ENCODE measurements at places on chromosomes 3 and 15.

GRCh38 chr3:129233538-129233937 is 15.9 kb upstream of the COPG1 start:
- no peak for DNase-seq

GRCh38 chr3:136624371-136624770 is 127.8 kb downstream of the STAG1 start:
- DNase-seq = no peak

DNA sequence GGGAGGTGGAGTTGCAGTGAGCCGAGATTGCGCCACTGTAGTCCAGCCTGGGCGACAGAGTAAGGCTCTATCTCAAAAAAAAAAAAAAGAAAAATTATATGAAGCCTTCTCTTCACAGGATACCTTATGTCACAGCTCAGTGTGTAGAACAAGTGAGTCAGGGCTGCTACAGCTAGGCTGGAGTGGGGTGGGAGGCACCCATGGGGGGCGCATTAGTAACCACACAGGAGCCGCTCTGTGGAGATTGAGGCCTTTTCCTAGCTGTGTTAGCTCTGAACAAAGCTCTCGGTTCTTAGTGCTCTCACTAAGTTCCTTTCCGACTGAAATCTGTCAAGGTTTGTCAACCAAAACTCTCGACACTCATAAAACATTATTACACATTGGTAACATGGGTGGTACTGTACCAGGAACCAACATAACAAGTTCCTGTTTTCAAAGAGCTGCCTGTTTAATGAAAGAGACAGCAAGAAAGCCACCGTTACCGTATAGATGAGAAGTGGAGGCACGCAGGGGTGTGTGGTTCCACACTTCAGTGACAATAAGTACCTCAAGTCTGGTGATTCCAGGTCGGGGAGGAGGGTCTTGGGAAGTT is 4.5 kb downstream of the LRRC31 start:
- no peak for DNase-seq

DNA sequence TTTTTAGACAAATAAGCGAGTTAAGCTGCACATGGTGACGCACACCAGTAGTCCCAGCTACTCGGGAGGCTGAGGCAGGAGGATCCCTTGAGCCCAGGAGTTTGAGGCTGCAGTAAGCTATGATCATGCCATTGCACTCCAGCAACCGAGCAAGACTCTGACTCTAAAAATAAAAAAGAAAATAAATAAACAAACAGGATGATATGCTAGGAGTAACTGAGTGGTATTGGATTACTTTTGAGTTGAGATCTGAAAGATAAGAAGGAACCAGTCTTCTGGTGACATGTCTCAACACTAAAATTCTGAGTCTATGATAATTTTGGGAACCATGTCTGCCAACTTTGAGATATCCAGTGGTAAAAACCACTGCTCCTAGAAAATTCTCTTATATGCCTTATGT is 109.1 kb upstream of the SKOR1 start:
- no peak for DNase-seq

GRCh38 chr15:45354711-45355110 is 23.6 kb downstream of the GATM start:
- DNase-seq = no peak

GRCh38 chr3:10423171-10423882 is 82.1 kb downstream of the ATP2B2 start:
- DNase-seq = no peak

- DNase-seq = no peak
Measured at GRCh38 chr3:17013050-17013449, 128.3 kb downstream of the PLCL2 start.

DNA sequence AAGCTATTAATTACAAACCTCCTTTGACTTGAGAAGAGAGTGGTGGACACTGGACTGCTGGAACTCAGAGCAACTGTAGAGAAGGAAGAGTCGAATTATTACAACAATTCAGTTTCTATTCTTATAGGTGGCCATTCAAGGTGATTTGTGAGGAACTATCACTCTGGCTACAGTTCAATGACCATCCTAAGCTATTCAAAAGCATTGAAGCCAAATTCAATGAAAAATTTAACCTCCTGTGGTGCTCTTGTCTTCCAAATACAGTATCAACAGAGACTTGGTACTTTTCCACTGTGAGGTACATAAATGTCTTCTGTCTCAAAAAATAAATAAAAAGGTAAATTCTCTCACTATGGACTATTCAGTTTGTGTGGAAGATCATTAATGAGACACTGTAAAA is 513.3 kb upstream of the SEMA6D start:
- no peak for DNase-seq

DNA sequence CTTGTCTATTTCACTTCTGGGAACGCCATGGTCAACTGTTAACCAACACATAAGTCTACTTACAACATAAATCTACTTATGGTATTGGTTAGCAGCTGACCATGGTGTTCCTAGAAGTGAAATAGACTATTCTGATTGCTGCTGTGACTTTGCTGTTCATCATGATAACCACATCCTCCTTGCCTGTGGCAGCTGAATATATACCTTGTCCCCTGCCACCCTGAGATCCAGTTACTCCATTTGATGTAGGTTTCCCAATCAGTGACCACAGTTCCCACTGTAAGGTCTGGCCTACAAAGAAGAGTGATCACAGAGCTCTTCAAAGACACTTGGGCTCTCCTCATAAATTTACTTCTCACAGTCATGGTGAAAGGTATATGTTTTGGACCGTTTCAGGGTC is 66.8 kb upstream of the ALDH1A3 start:
- no peak for DNase-seq

GRCh38 chr3:138381950-138382715 is 33.8 kb downstream of the MRAS start:
- DNase-seq = no peak

DNA sequence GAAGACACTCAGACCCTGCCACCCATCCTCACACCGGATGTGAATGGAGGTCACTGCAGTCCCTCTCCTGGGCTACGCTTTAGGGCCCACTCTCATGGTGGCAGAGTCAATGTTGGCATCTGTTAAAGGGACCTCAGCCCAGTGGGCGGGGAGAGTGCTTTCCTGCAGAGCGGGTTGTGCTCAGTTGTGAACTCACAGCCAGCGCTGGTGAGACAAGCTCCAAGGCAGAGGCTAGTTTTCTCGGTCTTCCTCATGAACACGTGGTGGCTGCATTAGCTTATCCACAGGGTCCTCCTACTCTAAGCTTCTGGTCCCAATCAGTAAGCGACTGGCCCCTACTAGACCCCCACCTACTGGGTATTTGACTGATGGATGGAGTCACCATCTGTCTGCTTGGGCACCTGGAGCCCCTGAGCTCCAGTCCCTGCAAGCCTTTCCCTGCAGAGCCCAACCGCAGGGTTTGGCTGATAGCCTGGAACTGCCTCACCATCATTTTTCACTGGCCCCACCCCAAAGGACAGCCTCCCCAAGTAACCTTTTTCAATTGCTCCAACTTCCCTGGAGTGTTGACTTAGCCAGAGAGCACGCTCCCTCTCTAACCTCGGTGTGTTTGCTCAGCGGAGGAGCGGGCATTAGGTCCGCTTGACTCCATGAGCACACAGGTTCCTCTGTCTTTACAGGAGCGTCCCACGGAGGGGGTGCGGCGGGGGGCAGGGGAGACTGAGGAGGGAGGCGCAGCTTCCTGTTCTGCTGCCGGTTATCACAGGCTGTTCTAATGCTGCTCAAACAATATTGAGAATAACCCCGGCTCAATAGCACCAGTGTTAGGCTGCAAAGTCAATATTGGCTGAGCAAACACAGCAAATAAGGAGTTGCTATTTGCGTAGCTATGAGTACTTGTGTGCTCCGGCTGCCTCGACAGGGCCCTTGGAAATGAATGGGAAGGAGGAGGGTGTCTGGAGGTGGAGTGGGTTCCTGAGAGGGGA is 141.7 kb downstream of the RPLP1 start:
- peak; percentile 30 for DNase-seq

GRCh38 chr15:90957031-90957790 is 2.5 kb downstream of the RCCD1 start:
- no peak for DNase-seq

GRCh38 chr3:175020101-175020500 is 161.0 kb downstream of the NAALADL2 start:
- no peak for DNase-seq

DNA sequence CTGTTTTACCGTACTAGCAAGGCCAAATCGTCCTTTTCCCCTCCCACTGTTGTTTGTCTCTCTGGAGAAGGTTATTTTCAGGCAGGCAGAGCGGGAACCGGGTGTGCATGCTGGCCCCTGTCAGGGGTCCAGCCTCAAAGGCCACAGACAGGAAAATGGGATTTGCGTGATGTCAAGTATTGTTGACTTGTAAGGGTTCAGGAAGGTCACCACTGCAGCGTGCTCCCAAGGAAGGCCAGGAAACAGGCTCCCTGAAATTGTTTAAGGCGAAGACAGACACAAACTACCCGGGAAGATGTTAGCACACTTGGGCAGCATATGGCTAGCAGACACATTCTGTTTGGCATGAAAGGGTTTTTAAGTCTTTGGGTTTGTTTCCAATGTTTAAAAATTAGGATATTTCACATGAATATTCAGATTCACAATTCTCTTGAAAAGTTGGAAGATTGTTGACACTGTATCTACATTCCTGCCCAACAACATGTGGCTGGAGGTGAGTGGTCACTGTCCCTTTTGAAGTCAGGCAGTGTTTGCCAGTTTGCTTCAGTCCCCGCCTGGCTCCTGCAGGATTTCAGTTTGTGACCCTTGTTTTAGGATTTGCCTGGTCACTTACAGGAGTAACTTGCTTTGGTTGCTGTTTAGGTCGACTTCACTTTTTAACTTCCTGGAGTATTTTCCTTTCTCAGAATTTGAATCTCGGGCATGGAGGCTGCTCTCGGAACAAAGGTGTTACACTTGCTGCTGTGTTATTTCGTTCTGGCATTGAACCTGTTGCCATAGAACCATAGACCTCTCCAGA is 90.4 kb downstream of the BDH1 start:
- DNase-seq = no peak

DNA sequence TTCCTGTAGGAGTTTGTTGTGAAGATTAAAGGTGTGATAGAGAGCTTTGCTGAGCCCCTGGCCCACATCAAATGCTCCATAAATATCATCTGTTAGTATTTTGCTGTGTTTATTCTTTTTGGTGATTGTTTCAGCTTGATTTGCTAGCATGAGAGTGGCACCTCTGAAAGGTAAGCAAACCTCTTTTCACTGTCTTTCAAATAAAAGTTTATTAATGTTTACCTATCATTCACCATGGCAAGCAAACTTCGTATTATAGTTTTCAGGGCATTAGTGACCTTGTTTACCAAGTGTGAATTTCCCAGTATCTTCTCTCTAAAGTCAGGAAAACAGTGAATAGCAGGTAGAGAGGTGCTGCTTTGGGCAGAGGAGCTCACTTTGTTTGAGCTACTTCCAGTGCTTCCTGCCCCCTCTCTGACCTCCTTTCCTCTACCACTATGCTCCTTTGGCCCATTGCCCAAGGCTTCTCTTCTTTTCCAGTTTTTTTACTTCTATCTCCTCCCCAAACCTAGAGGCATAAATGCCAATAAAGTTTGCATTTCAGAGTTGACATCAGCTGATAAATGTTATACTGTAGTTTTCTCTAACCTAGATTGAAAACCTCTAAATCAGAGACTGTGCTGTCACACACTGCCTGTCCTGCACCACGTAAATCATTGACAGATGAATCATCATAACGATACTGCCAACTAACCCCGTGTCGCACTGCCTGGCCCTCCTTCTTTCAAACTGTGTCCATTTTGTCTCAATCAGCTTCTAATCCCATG is 569.0 kb downstream of the TUSC7 start:
- no peak for DNase-seq

- no peak for DNase-seq
Measured at GRCh38 chr3:50297896-50298725, 1.1 kb downstream of the HYAL3 start.

GRCh38 chr3:30531017-30531570 is 75.3 kb upstream of the TGFBR2 start:
- no peak for DNase-seq

DNA sequence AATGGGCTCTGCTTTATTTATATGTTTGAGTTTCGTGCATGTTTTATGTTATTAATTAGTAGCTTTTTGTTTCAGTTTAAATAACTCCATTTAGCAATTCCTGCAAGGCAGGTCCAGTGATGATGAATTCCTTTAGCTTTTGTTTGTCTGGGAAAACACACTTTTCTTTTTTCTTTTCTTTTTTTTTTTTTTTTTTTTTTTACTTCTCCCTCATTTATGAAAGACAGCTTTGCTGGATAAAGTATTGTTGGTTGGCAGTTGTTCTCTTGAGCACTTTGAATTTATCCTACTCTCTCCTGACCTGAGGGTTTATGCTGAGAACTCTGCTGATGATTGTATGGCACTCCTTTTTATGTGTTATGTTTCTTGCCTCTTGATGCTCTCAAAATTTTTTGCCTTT is 35.7 kb downstream of the TMEM39A start:
- DNase-seq = no peak

DNA sequence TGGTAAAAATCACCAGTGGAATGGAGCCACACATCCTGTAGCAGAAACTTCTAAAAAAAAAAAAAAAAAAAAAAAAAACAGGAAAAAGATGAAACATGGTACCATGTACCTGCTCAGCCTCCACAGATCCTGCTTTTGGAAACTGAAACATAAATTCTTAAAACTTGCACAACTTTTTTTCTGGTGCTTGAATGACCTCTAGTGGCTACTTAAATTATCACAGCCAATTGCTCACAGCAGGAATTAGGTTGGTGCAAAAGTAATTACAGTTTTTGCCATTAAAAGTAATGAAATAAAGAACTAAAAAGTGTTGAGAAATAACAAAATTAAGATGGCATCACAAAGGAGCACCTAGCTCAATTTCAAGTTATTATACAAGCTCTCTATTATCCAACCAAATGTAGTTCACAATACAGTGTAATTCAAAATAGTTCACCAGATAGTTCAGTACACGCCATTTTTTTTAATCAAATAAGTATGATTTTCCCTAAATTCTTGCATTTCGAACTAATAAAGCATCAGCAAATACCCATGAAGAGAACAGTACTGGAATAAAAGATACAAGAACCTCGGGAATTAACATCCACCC is 80.6 kb downstream of the ULK4 start:
- DNase-seq = no peak

- no peak for DNase-seq
Measured at GRCh38 chr3:171953301-171954022, 85.9 kb upstream of the FNDC3B start.

DNA sequence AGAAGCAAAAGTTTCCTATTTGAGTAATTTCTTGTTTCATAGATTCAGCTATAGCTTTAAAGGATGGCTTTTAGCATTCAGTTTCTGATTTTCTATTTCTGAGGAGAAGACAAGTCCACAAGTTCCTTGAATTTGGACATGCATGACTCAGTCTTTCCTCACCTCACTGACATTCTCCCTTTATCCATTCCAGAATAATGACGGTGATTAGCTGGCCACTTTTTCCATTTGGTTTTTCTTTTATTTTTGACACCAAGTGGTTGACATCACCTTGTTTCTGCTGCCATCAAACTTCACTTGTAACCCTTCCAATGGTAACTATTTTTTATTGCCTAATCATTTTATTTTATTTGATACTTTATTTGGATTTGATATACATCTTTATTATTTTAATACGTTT is 404.4 kb upstream of the KCNMB2 start:
- DNase-seq = no peak

- no peak for DNase-seq
Measured at GRCh38 chr3:13067778-13068177, 5.5 kb downstream of the IQSEC1 start.
